Peyer's patch (tissue), 4 donors: ENCODE measurements at places on chromosomes 1 and 21.

- DNase-seq = no peak
These were observed 11.1 kb downstream of the G0S2 start for GRCh38 chr1:209686322-209686721.

DNA sequence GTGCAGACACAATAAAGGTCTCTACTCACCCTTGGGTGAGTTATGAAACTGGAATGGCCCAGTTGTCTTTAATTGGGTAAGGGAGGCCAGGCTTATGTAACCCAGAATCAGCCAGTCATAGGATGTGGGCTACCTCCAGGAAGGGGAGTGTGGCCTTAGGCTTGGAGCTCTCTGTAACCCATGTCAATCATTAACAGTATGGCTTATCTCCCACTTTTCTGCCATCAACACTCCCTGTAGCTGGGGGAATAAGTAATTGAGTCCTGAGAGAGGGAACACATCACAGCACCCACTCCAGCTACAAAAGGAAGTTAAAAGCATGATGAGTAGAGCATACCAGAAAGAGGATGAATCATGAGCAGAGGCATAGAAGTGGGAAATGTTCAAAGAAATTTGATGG is 327.0 kb upstream of the DUSP10 start:
- no peak for DNase-seq

- no peak for DNase-seq
These were observed 641.2 kb downstream of the PTPRC start for GRCh38 chr1:199279872-199280645.

- no peak for DNase-seq
These were observed 1.9 kb upstream of the AK5 start for GRCh38 chr1:77279929-77280328.

- DNase-seq = peak; percentile 72
These were observed 808 bp downstream of the MAP3K21 start for GRCh38 chr1:233328142-233328921.

DNA sequence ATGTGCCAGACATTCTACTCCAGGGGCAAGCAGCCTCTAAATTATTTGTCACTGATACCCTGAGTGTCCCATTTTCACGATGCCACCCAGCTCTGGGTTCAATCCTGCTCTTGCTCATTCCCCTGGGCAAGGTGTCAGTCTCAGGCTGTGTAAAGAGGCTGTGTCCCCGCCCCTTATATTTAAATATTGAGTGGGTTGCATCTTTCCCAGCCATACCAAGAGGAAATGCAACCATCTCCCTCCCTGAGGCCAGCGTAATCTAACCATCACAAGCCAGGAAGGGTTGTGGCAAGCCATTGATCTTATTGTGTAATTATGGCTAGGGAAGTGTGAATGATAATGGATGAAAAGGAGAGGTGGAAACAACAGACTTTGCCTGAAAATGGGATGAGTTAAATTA is 54.7 kb upstream of the CLDN14 start:
- DNase-seq = no peak

- no peak for DNase-seq
These were observed 264.7 kb downstream of the SPATA17 start for GRCh38 chr1:217895841-217896240.
